ENCODE measurements at places on chromosomes 13 and 19.

- no peak for DNase-seq
These were observed 6.1 kb downstream of the ZIC5 start for GRCh38 chr13:99965329-99966000.

GRCh38 chr19:34556488-34556887 lies 74.9 kb downstream of the WTIP start:
- no peak for DNase-seq

- no peak for DNase-seq
These were observed 170.8 kb downstream of the NUFIP1 start for GRCh38 chr13:44818428-44818827.

DNA sequence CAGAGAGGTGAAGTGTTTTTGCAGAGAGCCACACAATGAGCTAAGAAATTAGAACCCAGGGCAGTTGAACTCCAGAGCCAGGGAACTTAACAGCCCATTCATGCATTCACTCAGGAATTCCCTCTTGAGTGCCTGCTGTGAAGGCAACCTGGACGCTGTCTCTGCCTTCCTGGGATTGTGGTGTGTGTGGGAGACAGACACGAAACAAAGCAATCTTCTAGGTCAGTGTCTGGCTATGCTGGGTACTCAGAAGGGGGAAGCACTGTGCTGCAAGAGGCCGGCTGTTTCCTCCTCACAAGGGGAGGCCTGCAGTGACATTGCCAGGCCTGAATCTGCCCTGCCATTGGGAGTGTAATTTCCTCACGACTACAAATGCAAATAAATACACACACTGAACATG lies 9.7 kb downstream of the BCKDHA start:
- no peak for DNase-seq

- no peak for DNase-seq
These were observed 27.4 kb downstream of the STARD13 start for GRCh38 chr13:33257841-33258807.

- no peak for DNase-seq
These were observed 149.8 kb upstream of the FREM2 start for GRCh38 chr13:38537051-38537450.

DNA sequence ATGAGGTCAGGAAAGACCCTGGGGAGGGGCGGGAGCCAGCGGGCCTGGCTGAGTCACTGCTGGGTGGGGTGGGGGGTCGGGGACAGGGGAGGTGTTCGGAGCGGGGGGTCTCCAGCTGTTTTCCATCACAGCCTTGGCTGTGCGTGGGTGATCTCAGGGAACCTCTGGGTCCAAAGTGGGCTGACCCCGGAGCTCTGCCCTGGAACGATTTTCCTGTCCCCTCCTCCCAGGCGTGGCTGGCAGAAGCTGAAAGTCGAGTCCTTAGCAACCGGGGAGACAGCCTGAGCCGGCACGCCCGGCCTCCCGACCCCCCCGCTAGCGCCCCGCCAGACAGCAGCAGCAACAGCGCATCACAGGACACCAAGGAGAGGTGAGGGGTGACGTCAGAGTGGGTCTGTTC lies 10.6 kb downstream of the TRIP10 start:
- DNase-seq = peak; percentile 60

GRCh38 chr13:55230570-55230908 lies 1910.2 kb upstream of the PRR20A start:
- DNase-seq = no peak

DNA sequence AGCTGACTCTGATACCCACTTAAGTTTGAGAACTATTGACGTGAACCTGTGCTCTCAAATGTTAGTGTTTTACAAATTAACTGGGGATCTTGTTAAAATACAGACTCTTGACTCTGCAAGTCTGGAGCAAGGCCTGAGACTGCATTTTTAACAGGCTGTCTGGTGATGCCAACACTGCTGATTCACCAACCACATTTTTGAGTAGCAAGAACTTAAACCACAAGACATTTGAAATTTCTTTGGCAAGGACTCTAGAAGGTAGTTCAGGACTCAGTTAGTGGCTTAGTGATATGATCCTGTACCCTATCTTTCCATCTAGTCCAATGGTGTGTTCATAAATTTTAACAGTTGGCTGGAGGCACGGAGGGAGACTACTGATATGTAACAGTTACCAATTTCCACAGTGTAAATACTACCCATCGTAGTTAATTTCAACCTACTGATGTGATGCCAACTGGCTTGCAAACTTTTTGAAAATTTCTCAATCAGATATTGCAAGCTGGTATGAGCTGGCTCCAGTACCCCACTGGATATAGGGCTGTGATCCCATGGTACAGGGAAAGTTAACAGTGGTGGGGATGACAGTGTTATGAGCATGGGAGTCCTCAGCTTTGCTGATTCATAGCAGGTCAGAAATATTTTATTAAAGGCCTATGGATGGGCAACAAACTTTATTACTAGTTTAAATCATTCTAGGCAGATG lies 255.1 kb downstream of the TBC1D4 start:
- no peak for DNase-seq

DNA sequence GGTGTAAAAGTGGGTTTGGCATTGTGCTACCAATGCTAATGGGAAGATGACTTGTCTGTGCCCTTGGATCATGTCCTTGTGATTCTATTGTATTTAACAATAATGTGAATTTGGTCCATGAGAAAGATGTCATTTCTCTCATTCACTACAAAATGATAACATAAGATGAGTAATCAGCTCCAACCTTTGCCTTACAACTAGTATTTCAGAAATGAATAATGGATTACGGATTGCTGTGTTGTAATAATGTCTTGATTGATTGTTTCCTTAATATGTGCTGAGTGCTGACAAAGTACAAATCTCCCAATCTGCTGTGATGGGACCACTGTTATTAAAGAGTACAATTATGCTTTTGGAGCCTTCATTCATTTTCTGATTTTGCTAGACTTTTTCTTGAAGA lies 375.0 kb downstream of the PCDH9 start:
- no peak for DNase-seq

GRCh38 chr13:51550151-51550550 lies 34.1 kb upstream of the WDFY2 start:
- no peak for DNase-seq

DNA sequence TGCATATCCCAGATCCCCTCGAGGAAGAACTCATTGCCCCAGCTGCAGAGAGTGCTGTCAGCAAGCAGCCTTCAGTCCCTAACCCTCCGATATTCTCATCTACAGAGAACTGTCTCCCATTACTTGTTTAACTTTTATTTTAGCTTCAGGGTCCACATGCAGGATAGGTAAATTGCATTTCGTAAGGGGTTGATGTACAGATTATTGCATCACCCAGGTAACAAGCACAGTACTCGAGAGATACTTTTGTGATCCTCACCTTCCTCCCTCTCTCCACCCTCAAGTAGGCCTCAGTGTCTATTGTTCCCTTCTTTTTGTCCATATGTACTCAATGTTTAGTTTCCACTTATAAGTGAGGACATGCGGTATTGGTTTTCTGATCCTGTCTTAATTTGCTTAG lies 171.5 kb upstream of the IRS2 start:
- no peak for DNase-seq

- DNase-seq = no peak
These were observed 12.8 kb downstream of the FUT6 start for GRCh38 chr19:5826531-5827341.

DNA sequence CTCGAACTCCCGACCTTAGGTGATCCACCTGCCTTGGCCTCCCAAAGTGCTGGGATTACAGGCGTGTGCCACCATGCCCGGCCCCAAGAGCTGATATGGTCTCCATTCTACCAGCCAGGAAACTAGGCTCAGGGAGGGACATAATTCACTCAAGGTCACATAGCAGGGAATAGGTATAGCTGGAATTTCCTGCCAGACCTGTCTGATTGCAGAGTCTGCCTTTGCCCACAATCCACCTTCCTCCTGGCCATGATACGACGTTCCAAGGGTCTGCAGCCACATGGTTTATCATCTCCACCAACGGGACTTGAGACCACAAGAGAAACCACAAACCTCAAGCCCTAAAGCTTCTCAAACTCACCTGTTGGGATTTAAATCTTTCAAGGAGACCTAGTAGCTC lies 32.0 kb downstream of the ZNRF4 start:
- DNase-seq = no peak

Measured in aorta (tissue), 5 donors.